ENCODE measurements at places on chromosomes 11 and 22. TPM values are rescaled to one million over a fixed set of nuclear protein-coding genes. Genes with fewer than 3 reads are reported as not detected.
A peak's percentile ranks its signal among the peaks of the same experiment; 100 is the strongest.

The CNTF gene
- 1.0 TPM for total RNA-seq

The ANKK1 gene
- total RNA-seq, result not detected

The SCGB1D2 gene
- 1.5 TPM for total RNA-seq

The CRYBA4 gene
- not detected for total RNA-seq

The DLG2 gene
- 8.6 TPM for total RNA-seq

The PKP3 gene
- total RNA-seq, result 0.85 TPM

The MPPED2 gene
- total RNA-seq, result 10.9 TPM

The GSTP1 gene
- 352 TPM for total RNA-seq

DNA sequence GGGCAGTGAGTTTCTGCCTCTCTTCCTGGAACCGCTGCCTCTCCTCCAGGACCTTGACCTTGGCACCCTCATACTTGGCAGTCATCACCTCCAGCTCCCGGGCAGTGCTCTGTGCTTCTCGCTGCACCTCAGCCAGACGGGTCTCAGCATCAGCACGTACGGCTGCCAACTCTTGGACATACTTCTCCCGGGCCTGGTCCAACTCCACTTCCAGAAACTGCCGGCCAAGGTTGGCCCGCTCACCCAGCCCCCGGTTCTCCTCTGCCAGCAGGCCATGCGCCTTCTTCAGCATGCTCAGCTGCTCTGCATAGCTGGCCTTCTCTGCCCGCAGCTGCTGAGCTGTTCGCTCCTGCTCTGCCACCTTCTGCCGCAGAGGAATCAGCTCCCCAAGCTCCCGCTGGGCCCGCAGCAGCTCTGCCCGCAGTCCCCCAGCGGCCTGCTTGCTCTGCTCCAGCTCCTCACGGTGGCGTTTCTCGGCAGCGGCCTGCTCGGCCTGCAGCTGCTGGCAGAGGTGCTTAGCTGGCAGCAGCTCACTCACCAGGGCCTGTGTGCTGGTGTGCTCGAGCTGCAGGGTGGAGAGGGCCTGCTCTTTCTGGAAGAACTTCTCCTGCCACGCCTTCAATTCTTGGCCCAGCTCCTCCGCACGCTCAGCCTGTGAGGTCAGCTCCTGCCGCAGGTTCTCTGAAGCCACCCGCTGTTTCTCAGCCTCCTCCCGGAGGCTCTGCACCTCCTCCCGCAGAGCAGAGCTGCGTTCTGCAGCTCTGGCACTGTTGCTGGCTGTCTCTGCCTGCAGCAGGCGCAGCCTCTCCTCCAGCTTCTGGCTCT lies 14.4 kb downstream of the IL18BP start:
- peaks cover 78% of the 10 kb centered on the region for H3K36me3 ChIP-seq
- peaks cover 37% of the 10 kb centered on the region for H3K4me1 ChIP-seq
- no peaks in the 10 kb centered on the region for H3K27me3 ChIP-seq
- H3K4me3 ChIP-seq, result no peak overlapping the region
- peak; percentile 72 for DNase-seq

DNA sequence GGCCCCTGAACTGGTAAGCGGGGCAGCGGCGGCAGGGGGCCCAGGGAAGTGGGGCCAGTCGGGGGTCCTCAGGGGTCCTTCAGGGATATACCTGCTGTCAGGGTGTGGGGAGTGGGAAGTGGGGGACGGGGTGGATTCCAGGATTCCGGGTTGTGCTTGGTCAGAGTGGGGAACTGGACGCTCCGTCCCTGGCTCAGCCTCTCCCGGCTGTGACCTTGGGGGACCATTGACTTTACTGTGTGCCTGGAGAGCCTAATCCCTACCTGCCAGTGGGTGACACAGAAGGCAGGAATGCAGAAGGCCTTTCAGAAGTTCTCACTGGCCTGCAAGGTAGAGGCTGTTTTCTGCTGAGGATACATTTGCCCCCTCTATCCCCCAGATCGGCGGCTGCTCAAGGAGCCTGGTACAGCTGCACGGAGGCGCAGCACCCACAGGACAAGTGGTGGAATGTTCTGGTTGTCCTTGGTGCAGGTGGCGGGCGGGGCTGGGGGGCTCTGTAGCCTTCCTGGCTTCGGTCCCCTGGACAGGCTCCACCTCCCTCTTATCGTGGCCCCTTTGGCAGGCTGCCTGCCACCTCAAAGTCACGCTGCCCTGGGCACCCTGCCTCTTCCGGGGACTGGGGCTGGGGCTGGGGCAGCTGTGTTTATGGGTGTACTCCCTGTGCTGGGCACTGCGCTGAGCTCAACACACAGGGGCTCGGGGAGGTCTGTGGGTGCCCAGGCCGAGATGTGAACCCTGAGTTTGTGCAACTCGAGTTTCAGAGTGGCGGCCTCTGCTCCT lies 18.4 kb downstream of the KCNQ1 start:
- peak overlapping the region; percentile 88 for H3K27ac ChIP-seq
- no peaks in the 10 kb centered on the region for H3K27me3 ChIP-seq
- H3K36me3 ChIP-seq, result no peaks in the 10 kb centered on the region
- peak; percentile 81 for DNase-seq
- peaks cover 80% of the 10 kb centered on the region for H3K4me1 ChIP-seq

DNA sequence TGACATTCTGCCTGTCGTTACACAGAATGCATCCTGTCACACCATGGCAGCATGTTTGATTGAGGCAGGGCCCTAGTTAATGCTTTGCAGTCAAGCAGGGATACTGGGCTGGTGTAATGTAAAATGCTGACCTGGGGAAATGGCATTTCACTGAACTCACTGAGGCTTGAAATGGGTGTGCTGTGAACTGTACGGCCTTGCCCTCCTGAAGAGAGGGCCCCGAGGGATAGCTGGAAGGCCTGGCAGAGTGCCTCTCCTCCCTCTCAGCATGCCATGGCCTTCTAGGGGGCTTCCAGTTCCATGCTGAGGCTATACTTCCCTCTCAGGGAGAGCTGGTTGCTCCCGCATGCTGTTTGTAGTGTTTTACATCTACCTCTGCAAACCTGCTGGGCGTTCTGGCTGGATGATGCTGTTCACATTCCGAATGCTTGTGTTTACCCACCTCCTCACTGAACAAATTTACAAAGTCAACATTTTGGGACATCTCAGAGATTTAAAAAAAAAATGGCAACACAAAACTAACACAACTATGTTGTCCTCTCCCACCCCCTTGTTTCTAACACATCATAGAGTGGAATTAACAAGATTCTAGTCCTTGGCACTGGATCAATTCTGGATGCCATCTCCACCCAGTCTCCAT lies 416.7 kb upstream of the CADM1 start:
- H3K4me3 ChIP-seq, result no peak overlapping the region
- H3K4me1 ChIP-seq, result no peaks in the 10 kb centered on the region
- H3K27me3 ChIP-seq, result no peaks in the 10 kb centered on the region
- no peak overlapping the region for H3K27ac ChIP-seq

GRCh38 chr22:46069521-46070214 lies 80.7 kb upstream of the PPARA start:
- peak overlapping the region; percentile 88 for H3K4me3 ChIP-seq
- no peaks in the 10 kb centered on the region for H3K27me3 ChIP-seq
- peak overlapping the region; percentile 100 for H3K27ac ChIP-seq

GRCh38 chr22:27895600-27895999 lies 23.5 kb downstream of the PITPNB start:
- H3K27me3 ChIP-seq, result no peaks in the 10 kb centered on the region
- no peak overlapping the region for H3K27ac ChIP-seq
- H3K4me1 ChIP-seq, result no peaks in the 10 kb centered on the region
- no peak for DNase-seq
- H3K36me3 ChIP-seq, result peaks cover 93% of the 10 kb centered on the region
- H3K4me3 ChIP-seq, result no peak overlapping the region

- no peak overlapping the region for H3K27ac ChIP-seq
- H3K4me3 ChIP-seq, result no peak overlapping the region
- H3K36me3 ChIP-seq, result no peaks in the 10 kb centered on the region
- DNase-seq, result no peak
- H3K27me3 ChIP-seq, result no peaks in the 10 kb centered on the region
- peaks cover 75% of the 10 kb centered on the region for H3K4me1 ChIP-seq
Observed at GRCh38 chr11:82999232-82999631, 72.5 kb downstream of the RAB30 start.

- H3K4me3 ChIP-seq, result peak overlapping the region; percentile 90
- no peak for DNase-seq
- peak overlapping the region; percentile 97 for H3K27ac ChIP-seq
- H3K27me3 ChIP-seq, result no peaks in the 10 kb centered on the region
Observed at GRCh38 chr22:31631436-31631835, 30.6 kb downstream of the PISD start.

DNA sequence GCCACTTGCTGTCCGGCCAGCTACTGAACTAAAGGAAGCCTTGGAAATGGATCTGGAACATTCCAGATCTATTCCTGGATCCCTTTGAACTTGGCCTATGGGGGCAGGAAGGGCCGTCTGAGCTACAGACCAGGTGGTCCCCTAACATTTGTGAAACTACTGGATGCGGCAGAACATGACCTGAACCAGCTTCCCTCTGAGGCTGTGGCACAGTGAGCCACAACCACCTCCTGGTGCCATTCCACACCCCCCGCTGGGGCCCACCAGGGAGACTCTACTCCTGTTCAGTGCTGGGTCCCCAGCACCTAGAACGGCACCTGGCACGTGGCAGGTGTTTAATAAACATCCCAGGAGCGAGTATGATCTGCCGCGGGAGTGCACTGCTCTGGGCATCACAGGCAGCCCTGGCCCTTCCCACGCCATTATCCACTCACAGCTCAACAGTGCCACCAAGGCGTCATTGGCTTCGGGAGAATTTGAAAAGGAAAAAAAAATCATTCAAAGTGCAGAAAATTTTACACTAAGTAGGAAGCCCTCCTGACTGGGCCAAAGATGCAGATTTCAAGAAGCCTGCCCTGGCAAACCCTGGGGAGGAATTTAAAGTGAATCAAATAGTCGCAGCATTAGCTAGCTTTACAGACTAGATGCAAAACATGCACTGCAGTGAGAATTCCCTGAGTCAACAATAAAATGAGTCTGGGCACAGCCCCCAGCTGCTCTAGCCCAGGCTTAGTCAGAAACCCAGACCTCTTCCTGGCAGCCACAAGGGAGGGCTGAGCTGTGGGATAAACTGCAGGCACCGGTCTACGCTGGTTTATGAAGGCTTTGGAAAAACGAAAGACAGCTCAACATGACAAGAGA lies 14.3 kb upstream of the EFCAB6 start:
- H3K27ac ChIP-seq, result no peak overlapping the region
- peaks cover 14% of the 10 kb centered on the region for H3K4me1 ChIP-seq
- H3K36me3 ChIP-seq, result no peaks in the 10 kb centered on the region
- no peaks in the 10 kb centered on the region for H3K27me3 ChIP-seq

- H3K27me3 ChIP-seq, result no peaks in the 10 kb centered on the region
- H3K4me3 ChIP-seq, result no peak overlapping the region
Observed at GRCh38 chr22:50204571-50204970, 3.8 kb downstream of the SELENOO start.

GRCh38 chr11:97703851-97704250 lies 1314.0 kb downstream of the JRKL start:
- no peaks in the 10 kb centered on the region for H3K4me1 ChIP-seq
- no peak overlapping the region for H3K27ac ChIP-seq
- no peak for DNase-seq
- H3K36me3 ChIP-seq, result no peaks in the 10 kb centered on the region

DNA sequence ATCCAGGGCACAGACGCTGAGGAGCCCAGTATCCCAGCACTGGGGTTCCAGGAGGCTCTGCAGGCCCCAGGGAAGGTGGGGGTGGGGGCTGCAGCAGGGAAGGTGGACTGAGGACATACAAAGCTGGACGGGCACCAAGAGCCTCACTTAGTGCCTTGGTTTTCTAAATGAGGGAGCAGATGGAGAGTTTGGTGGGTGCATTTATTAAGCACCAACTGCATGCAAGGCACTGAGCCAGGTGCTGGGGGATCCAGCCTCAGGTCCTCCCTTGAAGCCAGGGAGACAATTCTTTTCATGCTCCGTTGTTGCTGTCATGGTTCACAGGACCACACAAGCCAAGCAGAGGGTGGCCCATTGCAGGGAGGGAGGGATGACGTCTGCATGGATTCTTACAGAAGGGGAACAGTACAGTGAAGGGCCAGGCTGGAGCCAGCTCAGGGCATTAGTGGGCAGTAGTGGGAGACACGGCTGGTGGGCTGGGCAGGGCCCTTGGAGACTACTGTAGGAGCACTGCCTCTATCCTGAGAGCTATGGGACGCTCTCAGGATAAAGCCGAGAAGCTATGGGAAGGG lies 65.0 kb downstream of the MACROD1 start:
- DNase-seq, result no peak
- H3K27me3 ChIP-seq, result no peaks in the 10 kb centered on the region
- H3K36me3 ChIP-seq, result no peaks in the 10 kb centered on the region
- H3K4me1 ChIP-seq, result peaks cover 2% of the 10 kb centered on the region
- H3K27ac ChIP-seq, result no peak overlapping the region
- H3K4me3 ChIP-seq, result no peak overlapping the region

- H3K36me3 ChIP-seq, result no peaks in the 10 kb centered on the region
- no peak overlapping the region for H3K27ac ChIP-seq
- H3K4me3 ChIP-seq, result no peak overlapping the region
- DNase-seq, result no peak
Observed at GRCh38 chr11:111358038-111359001, 20.8 kb downstream of the POU2AF1 start.

DNA sequence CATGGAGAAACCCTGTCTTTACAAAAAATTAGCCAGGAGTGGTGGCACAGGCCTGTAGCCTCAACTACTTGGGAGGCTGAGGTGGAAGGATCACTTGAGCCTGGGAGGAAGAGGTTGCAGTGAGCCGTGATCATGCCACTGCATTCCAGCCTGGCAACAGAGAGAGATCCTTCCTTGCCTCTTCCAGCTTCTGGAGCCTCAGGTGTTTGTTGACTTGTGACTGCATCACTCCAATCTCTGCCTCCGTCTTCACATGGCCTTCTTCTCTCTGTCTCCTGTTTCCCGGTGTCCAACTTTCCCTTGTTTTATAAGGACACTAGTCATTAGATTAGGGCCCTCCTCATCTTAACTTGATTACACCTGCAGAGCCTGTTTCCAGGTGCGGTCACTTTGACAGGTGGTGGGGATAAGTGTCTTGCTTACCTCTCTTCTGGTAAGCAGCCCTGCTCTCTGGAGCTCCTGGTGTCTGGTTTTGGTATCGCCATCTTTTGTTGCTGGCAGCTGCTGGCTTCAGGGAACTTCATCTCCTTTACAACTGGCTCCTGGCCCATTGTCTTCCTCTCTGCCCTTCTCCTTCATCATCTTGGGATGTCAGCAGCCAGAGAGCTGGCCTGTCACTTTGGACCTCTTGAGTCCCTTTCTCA lies 8.2 kb upstream of the USP2 start:
- no peaks in the 10 kb centered on the region for H3K4me1 ChIP-seq
- H3K4me3 ChIP-seq, result no peak overlapping the region
- no peak for DNase-seq
- no peak overlapping the region for H3K27ac ChIP-seq

DNA sequence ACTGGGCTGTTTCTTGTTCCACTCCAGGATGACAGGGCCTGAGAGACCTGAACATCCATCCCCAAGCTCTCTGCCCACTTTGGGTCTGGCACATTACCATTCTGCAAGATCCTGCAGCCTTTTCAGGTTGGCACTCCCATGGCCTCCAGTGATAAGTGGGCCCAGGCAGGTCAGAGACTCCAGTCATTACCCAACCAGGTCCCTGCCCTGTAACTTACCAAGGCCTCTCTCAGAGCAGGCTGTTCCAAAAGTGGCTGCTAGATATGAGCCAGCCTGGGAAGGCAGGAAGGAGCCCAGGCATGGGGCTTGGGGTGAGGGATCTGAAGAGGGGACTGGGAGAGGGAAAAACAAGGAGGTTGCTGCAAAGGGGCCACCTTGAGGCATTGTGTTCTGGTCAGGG lies 35.9 kb downstream of the KCNQ1OT1 start:
- H3K27me3 ChIP-seq, result no peaks in the 10 kb centered on the region
- no peaks in the 10 kb centered on the region for H3K4me1 ChIP-seq
- H3K36me3 ChIP-seq, result no peaks in the 10 kb centered on the region
- no peak overlapping the region for H3K4me3 ChIP-seq
- no peak overlapping the region for H3K27ac ChIP-seq
- DNase-seq, result no peak

GRCh38 chr11:79374727-79375126 lies 66.1 kb downstream of the TENM4 start:
- no peaks in the 10 kb centered on the region for H3K4me1 ChIP-seq
- no peaks in the 10 kb centered on the region for H3K27me3 ChIP-seq
- no peak overlapping the region for H3K4me3 ChIP-seq
- no peak for DNase-seq
